ENCODE measurements at places on chromosomes 12 and 14.

DNA sequence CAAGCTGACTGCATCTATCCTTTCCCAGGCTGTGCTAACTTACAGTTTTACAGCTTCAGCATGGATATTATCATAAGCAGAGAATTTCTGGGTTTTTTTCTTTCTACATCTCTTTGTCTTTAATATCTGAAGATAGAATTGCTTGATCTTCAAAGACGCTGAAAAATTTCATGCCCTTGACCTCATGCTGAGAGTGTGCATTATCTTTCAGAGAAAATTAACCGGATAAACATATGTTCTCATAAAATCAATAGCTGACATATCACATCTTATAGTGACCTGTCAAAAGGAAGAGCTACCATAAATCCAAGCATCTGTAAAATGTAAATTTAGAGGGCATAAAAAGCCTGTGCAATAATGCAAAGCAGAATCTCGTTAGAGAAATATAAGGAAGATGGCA lies 1704.1 kb upstream of the FLRT2 start:
- DNase-seq: no peak

DNA sequence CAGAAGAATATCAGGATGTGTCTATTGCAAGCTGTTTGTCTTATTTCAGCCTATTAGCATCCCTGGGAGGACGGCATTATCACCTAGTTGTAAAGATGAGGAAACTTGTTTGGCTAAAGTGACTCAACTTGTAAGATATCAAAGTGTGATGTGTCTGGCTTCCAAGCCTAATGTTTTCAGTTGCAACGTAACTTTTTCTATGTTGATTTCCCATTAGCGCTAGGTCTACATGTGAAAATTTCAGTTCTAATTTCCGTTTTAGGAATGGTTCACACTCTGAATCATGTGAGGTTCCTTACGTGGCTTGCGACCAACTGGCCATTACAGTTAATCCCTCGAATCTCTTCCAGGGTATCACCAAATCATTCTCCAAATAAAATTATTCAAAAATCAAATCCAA lies 58.0 kb downstream of the LLPH start:
- DNase-seq: no peak

GRCh38 chr12:84412226-84412625 lies 500.4 kb downstream of the SLC6A15 start:
- no peak for DNase-seq

DNA sequence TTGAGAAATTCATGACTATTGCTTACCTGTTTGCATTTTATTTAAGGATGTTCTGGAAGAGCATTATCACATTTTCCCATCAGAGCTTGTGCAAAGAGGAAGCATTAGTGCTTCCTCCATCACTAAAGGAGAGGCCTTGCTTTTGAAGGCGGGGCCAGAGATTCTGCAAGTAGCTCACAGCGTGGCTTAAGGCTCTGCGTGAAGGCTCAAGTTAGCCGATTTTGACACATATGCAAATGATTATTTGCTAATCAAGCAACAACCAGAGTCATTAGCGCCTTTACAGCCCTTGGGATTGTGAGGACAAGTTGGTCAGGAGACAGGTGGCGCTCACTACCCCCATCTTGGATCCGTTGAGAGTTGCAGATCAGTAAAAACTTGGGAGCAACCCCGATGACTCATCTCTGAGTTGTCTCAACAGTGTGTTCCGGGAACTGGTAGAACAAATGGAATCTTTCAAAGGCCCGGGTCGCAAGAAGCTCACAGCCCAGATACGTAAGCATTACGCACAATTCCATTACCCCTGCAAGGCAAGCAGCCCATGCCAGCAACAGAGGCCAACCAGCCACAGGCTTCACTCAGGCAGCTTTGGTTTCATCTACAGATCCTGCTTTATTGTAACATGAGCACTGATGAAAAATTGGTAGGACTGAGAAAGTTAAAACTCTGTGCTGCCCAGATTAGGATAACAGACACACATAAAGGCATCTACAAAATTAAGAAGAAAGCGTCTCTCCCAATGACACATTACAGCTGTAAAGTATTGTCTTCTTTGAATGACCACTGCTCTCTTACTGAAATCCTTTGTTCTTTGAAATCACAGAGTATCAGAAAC lies 34.9 kb upstream of the SPTSSA start:
- no peak for DNase-seq

DNA sequence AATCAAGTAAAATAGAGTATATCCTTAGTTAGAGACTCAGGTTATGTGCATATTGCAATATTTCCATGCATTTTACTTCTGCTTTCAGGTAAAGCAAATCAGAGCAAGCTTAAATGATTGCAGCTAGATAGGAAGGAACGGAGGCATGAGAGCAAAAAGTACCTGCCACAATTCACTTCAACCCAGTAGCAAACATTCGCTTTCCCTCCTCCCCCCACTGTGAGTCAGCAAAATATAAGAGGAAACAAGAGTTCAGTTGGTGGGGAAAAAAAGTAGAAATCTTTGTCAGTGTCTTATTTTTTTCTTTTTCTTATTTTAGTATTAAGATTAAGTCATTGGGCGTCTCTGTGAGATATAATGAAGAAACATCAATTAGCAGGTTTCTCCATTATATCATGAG lies 475.4 kb downstream of the NPAS3 start:
- DNase-seq: no peak
